Activated CD4-positive, CD25-positive, alpha-beta regulatory T cell treated with anti-CD3 and anti-CD28 coated beads, Interleukin-2, amount 50 U/mL, for 16 hours (primary cell): ENCODE measurements at places on chromosomes 5 and 9.

GRCh38 chr5:132364319-132364718, 5.2 kb upstream of the SLC22A5 start:
- DNase-seq: no peak

DNA sequence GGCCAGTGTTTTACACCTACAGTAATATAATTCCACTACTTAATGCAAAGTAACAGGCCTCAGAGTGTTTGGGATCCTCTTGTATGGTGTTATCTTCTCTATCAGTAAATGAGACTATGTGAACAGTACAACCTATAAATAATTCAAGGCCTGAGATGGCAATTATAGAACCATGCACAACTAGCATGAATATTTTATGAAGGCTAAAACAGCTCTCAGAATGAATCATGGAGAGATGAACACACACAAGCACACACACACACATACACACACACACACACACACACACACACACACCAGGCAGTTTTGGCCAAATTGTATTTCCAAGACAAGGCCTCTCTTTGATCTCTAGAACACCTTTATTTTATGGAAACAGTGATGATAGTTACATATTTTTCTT, 224.9 kb downstream of the EBF1 start:
- no peak for DNase-seq

DNA sequence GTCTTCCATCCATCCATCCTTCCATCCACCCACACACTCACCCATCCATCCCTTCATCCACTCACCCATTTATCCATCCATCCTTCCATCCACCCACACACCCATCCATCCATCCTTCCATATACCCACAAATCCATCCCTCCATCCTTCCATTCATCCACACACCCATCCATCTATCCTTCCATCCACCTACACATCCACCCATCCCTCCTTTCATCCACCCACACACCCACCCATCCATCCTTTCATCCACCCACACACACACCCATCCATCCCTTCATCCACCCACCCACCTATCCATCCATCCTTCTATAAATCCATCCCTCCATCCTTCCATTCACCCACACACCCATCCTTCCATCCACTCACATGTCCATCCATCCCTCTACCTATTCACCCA, 23.6 kb downstream of the DRD1 start:
- DNase-seq: no peak

- DNase-seq: no peak
Observed at GRCh38 chr5:7747728-7748127, 103.2 kb downstream of the CFAP90 start.

DNA sequence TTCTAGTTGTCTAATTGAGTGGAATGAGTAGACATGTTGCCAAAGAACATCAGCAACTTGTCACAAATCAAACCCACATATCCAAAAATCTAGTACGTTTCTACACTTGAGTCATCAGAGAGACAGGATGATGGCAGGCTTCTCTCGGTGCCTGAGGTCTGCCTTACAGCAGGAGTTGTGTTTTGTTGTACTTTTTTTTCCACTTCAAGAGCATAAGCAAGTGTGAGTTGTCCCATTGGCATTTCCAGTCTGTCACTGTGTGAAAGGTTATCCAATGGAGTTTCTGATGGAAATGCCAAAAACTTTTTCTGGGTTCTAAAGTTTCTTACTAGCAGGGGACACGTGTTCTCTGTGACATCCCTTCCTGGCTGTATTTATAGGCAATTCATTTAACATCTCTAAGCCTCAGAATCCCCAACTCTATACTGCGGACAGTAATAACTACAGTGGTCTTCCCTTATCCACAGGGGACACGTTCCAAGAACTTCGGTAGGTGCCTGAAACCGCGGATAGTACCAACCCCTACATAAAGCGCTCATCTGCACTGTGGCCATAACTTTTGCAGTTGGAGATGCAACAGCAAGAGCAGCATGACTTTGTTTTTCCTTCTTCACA, 246.5 kb downstream of the SYK start:
- no peak for DNase-seq

DNA sequence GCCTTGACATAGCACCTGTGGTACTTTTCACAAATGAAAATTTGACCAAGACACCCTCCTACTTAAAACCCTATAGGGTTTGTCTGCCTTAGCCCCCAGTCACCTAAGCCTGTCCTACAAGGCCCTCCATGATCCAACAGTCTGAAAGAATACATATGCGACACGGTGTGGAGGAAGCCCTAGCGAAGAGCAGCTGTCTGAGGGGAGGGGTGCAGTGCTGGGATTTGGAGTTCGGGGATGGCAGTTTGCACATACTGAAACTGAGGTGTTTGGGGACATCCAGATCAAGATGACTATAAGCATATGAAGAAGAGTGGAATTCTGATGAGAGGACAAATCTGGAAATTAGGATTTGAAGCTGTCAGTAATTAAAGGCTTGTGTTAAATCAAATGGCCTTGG, 7.2 kb upstream of the MYORG start:
- DNase-seq: no peak

DNA sequence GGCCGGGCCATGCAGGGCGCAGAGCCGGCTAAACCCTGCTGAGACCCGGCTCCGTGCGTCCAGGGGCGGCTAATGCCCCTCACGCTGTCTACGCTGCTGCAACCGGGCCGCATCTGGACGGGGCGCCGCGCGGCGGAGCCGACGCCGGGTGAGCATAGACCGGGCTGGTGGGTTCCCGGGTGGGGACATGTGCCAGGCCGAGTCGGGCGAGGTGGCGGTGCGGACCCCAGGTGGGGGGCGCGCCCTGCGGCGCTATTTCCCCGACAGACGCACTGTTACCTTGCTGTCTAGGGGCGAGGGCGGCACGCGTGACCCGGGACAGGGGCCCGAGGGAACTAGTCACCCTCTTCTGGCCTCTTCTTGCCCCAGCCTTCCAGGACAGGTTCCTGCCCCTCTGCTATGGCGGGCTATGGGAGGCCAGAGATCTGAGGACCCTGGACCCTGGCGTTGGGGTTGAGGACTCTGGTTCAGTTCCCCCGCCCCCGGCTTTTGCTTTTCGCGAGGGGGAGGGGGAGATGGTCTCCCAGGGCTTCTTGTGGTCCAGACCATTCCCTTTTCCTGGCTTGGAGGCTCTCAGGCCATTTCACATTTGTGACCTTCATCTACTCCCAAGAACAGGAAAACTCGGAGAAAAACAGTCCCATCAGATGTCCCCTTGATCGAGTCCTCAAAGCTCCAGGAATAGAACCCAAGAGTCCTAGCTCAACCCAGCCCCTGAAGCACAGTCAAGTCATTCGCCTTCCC, 536 bp downstream of the SLC27A4 start:
- no peak for DNase-seq

DNA sequence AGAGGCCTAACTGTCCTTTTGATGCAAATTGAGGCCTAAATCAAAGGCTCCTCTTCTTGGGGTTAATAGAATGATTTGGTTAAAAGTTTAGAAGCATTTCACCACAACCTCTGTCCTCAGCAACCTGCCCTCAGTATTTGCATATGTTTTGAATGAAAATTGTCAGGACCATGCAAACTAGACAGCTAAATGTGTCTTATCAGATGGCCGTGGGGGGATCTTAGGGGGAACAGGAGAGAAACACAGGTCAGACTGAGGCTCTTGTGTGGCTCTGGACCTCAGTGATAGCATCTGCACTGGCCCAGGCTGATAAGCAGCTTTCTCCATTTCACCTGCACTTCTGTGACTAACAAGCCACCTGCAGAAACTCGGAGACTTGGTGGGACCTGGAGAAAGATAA, 49.0 kb downstream of the FOXI1 start:
- no peak for DNase-seq

- DNase-seq: no peak
Observed at GRCh38 chr9:132957805-132958204, 13.4 kb upstream of the TSC1 start.

GRCh38 chr9:113467183-113467582, 3.7 kb downstream of the RGS3 start:
- no peak for DNase-seq

GRCh38 chr5:1011226-1011631, 2.6 kb downstream of the NKD2 start:
- no peak for DNase-seq

DNA sequence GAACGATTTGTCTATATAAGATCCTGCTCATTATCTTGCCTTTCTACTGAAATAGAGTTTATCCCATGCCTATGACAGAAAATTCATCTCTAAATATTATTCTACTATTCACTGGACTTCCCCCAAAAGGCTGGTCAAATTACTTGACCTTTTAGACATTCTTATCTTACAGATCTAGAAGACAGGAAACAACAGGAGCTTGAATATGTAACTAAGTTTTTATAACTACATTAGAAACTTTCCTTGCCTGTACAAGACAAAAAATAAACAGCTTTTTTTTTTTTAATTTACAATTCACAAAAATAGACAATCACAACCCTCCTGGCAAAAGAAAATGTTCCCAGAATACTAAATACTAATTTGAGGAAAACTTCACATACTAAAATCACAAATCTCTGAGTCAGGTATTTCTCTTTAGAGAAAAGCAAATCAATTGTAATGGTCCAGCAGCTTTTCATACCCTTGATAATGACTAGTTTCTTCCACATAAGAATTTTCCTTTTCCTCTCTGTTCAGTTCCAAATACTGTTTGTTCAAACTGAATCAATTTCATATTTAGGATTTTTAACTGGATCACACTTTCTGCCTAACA, 68.6 kb downstream of the MLLT3 start:
- DNase-seq: no peak

DNA sequence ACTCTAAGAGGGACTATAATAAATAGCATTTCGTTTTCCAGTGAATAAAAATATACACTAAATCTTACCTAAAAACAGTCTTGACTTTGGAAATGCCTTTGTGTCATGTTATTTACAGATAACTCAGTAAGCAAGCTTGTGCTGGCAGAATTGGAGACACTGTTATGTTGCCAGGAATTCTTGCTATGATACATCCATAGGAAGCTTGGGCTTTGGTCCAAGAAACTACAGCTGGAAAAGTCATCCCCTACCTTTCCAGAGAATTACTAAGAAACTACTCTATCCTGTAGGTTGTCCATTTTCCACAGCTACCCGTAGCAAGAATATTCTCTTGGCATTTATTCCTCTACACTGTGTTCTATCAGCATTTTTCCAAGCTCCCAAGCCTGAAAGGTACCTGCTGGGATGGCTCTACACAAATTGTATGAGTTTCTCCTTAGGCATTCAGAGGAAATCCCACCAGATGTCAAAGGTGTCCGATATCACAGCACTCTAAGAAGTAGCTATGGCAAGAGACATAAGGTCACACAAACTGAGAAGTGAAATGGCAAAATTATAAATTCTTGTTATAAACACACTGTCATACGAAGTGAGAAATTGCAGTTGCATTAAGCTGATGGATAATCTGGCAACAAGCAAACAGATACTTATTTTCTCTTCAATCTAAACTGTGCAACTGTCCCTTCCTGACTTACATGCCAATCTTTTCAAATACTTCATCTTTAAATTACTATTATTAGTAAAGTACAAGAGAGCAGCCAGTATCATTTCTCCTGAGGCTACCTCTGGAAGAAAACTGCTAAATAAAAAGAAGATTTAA, 68.5 kb downstream of the MCTP1 start:
- DNase-seq: no peak

- DNase-seq: no peak
Observed at GRCh38 chr9:14846871-14847311, 63.3 kb downstream of the FREM1 start.

GRCh38 chr9:131994364-131995125, 85.1 kb downstream of the MED27 start:
- no peak for DNase-seq

- no peak for DNase-seq
Observed at GRCh38 chr5:172452398-172453205, 1.7 kb downstream of the SH3PXD2B start.

DNA sequence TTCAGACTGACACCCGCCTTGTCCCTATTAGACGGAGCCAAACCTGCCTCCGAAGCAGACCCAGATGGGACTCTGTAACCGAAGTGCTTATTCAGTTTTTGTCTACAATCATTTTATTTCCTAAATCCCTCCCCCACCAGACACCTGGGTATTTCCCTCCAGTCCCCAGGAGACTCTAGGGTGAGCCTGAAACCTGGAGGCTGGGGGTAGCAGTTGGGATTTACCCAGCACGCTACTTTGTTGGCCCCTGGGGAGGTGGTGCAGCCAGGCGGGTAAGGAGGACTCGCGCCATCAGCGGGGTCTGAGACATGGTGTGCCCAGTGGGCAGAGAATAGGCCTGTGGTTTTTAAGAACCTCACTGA, 1.3 kb upstream of the LHX2 start:
- no peak for DNase-seq

- DNase-seq: no peak
Observed at GRCh38 chr5:96692441-96692840, 30.3 kb downstream of the CAST start.

- peak; percentile 20 for DNase-seq
Observed at GRCh38 chr5:143434261-143435209, 31.0 kb upstream of the NR3C1 start.

DNA sequence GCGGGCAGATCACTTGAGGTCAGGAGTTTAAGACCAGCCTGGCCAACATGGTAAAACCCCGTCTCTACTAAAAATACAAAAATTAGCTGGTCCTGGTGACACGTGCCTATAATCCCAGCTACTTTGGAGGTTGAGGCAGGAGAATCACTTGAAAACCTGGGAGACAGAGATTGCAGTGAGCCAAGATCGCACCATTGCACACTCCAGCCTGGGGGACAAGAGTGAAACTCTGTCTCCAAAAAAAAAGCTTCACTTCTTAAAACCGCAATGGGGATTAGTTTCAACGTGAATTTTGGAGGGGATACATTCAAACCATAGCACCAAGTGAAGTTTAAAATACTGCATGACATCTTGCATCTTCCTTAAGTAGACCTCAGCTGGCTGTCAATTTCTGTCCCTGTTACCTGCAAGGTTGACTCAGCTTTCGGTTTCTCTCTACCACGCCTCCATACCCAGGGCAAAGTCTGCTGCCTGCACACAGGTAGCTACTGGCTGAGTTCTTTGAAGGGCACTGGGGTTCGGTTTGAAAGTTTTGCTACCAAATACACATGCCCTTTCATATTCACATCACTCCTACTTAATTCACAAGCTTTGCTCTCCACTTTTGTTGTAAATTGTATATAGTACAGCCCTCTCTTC, 69.3 kb downstream of the KIAA1958 start:
- no peak for DNase-seq

- no peak for DNase-seq
Observed at GRCh38 chr9:126615791-126616447, 2.2 kb downstream of the LMX1B start.

DNA sequence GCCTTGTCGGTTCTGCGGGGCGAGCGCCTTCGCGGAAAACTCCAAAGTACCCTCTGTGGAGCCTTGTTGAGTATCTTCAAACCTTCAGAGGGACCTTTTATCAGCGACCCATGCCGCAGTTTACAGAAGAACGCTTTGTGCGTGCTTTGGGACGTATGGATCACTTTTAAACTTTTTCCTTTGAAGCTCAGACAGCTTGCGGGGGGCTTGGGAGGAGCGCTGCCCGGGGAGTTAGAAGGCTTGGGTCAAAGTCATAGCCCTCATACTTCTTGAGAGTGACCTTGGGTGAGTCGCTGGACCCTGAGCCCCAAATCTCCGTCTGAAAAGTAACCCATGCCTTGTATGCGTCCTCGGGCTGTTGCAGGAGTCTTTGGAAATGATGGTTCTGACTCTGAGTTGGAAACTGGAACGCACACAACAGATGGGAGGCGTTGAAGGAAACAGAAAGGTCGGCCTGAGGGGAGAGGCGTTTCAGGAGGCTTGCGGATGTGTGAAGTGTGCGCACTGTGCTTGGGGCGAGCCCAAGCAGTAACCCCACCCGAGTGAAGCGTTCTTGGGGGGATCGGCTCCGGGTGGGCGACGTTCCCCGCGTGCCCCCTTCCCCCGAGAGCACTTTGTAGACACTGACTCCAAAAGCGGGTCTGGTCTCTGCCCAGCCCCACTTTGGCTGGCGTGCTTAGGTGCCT, 661 bp upstream of the SLC25A51 start:
- no peak for DNase-seq
